ENCODE measurements at places on chromosomes 2 and 18.
A peak's percentile ranks its signal among the peaks of the same experiment; 100 is the strongest.

GRCh38 chr18:35841283-35841682 lies 131.2 kb upstream of the RMP24 start:
- DNase-seq: no peak

GRCh38 chr2:240513549-240514287 lies 44.1 kb downstream of the ANKMY1 start:
- peak; percentile 85 for DNase-seq

- no peak for DNase-seq
Observed at GRCh38 chr2:195049372-195050031, 607.5 kb upstream of the SLC39A10 start.

DNA sequence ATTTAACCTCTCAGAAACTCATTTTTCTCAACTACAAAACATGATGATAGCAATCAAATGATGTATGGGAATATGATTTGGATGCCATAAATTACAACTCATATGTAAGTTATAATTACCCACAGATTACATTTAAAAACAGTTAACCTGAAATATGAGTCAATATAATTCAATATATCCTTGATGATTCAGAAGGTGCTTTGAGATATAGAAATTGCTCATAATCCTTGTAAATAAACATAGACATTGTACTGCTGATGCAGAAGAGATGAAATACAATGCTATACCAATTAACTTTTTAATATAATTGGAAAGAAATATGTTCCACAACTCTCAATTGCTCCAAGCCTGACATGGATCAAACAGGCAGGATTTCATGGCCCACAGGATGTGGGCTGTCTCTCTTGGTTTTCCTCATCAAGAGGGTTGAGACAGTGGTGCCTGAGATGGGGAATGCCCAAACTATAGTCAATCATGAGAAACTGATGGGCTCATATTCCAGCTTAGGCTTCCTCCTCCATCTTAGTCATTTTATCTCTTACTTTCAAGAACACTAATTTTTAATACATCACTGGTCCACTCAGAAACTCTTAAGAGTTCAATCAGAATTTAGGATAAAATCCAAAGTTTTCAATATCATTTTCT lies 49.4 kb downstream of the NCKAP5 start:
- DNase-seq: no peak

DNA sequence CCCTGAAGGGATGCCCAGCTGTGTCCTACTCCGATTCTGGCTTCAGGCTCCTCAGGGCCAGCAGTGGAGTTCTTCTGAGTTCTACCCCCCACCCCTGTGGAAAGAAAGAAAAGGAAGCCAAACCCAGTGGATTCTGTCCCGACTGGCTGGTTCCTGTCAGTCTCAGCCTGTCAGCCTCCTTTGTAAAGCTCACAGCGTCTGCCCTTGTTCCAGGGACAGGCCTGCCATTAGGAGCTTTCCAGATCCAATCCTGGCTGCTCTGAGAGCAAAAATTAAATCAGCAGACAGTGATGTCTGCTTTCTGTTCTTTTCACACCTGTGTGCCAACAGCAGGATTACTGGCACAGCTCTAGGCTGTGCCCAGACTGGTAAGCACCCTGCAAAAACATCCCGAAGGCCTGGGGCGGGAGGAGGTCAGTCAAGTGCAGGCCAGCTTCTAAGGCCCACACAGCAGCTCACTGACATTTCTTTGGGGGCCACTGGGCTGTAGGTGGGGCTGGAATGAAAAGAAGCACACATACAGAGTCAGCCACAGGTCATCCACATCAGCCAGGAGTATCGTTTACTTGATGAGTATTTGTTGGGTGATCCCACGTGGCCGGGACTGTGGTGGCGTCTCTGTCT lies 69.1 kb downstream of the EHD3 start:
- no peak for DNase-seq

DNA sequence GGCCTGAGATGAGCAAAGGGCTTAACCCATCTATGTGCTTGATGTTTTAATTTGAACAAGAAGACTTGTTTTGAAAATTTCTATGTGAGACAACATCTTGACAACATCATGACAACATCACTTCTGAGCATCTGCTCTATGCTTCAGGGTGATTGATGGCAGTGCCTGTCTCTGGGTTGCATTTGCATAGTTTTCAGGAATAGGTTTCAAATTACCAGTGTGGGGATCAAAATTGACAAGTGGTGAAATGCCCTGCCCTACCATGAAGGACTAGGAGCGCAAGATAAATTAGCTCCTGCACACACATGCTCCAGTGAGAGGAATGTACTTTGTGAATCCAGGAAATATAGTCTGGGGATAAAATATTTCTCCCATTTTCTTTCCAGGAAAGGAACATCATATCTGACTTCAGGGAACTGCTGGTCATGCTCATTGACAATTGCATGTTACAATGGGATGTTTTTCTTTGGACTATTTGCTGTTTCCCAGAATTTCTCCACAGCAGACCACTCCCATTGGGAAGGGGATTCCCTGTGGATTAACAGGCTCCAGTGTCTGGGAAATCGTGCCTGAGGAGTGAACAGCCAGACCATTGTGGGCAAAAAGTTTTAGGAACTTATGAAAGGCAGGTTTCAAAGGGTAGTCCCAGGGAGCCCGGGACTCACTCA lies 45.3 kb upstream of the IL1R2 start:
- DNase-seq: no peak

- DNase-seq: no peak
Observed at GRCh38 chr2:111652681-111653080, 231.3 kb downstream of the ANAPC1 start.

Data from GM06990 (cell line).